SK-MEL-5 (cell line): ENCODE measurements at places on chromosomes 6 and 20. TPM values are rescaled to one million over a fixed set of nuclear protein-coding genes. Genes with fewer than 3 reads are reported as not detected.

The SLC2A10 gene
- 8.5 and 8.8 TPM in 2 replicates for total RNA-seq

The FAM210B gene
- 186 and 201 TPM in 2 replicates for total RNA-seq

The INSM1 gene
- total RNA-seq: 0.56 and 0.66 TPM in 2 replicates

The RNF182 gene
- 21.2 and 26.6 TPM in 2 replicates for total RNA-seq

The CPNE5 gene
- total RNA-seq: 0.63 TPM in 1 of 2 replicates, not detected in the other

The PDE10A gene
- total RNA-seq: 161 TPM in 2 replicates

The NFATC2 gene
- total RNA-seq: 1.8 and 2.6 TPM in 2 replicates

The ENPP5 gene
- 2.0 and 3.0 TPM in 2 replicates for total RNA-seq

The HDGFL1 gene
- not detected in 2 replicates for total RNA-seq

The NT5E gene
- total RNA-seq: 15.2 and 15.4 TPM in 2 replicates

The PRKN gene
- 0.51 and 0.95 TPM in 2 replicates for total RNA-seq

The PHACTR1 gene
- 2.8 and 2.9 TPM in 2 replicates for total RNA-seq

The ZSCAN23 gene
- 1.9 and 4.6 TPM in 2 replicates for total RNA-seq

The APOBEC2 gene
- not detected in 2 replicates for total RNA-seq

The RSPO3 gene
- total RNA-seq: not detected in 2 replicates

The SDCBP2 gene
- total RNA-seq: 0.32 and 0.50 TPM in 2 replicates

The AP5S1 gene
- 27.0 and 29.2 TPM in 2 replicates for total RNA-seq

The PRICKLE4 gene
- not detected in 2 replicates for total RNA-seq

The TMEM217 gene
- total RNA-seq: 0.11 and 0.40 TPM in 2 replicates

The CPXM1 gene
- total RNA-seq: 0.48 and 0.98 TPM in 2 replicates

The GPR6 gene
- total RNA-seq: not detected in 2 replicates

The UBE2C gene
- 75.4 and 76.9 TPM in 2 replicates for total RNA-seq

The OR2H1 gene
- not detected in 2 replicates for total RNA-seq

The CST4 gene
- not detected in 2 replicates for total RNA-seq

The WFDC5 gene
- total RNA-seq: not detected in 2 replicates

The RNF39 gene
- total RNA-seq: not detected in 2 replicates

The GNL1 gene
- total RNA-seq: 39.6 TPM in 2 replicates

The MLIP gene
- 16.6 and 23.9 TPM in 2 replicates for total RNA-seq

The ADGB gene
- not detected in 2 replicates for total RNA-seq

The EYA4 gene
- total RNA-seq: 52.9 and 55.3 TPM in 2 replicates

The USP49 gene
- total RNA-seq: 0.85 and 1.8 TPM in 2 replicates

The NKAIN4 gene
- not detected in 2 replicates for total RNA-seq

The KCNB1 gene
- 0.05 TPM in 1 of 2 replicates, not detected in the other for total RNA-seq

The HLA-DMB gene
- total RNA-seq: 1.9 and 2.6 TPM in 2 replicates

The FOXF2 gene
- 3.8 and 6.0 TPM in 2 replicates for total RNA-seq

The MLN gene
- not detected in 2 replicates for total RNA-seq

The NHLRC1 gene
- total RNA-seq: 4.4 and 5.0 TPM in 2 replicates

The RAB44 gene
- total RNA-seq: not detected in 2 replicates

The BEND6 gene
- total RNA-seq: 0.59 and 0.63 TPM in 2 replicates

The RAET1L gene
- not detected in 2 replicates for total RNA-seq

The OLIG3 gene
- total RNA-seq: not detected in 2 replicates

The HLA-DQA2 gene
- total RNA-seq: 0.19 TPM in 1 of 2 replicates, not detected in the other

The SLC26A8 gene
- total RNA-seq: not detected in 2 replicates

The RNASET2 gene
- 38.6 and 42.2 TPM in 2 replicates for total RNA-seq

The FILIP1 gene
- total RNA-seq: 0.03 TPM in 1 of 2 replicates, not detected in the other

The RNF144B gene
- 12.2 and 14.3 TPM in 2 replicates for total RNA-seq

The NMBR gene
- total RNA-seq: not detected in 2 replicates

The SASH1 gene
- 43.7 and 55.0 TPM in 2 replicates for total RNA-seq

The ARHGAP18 gene
- 17.9 and 18.2 TPM in 2 replicates for total RNA-seq

The RNF8 gene
- total RNA-seq: 23.4 and 29.0 TPM in 2 replicates

The AIF1 gene
- not detected in 2 replicates for total RNA-seq

The XKR7 gene
- 0.03 and 0.11 TPM in 2 replicates for total RNA-seq

The PLEKHG1 gene
- 3.5 and 5.5 TPM in 2 replicates for total RNA-seq

The LRRC73 gene
- total RNA-seq: 0.42 and 0.64 TPM in 2 replicates

The SLC35F1 gene
- total RNA-seq: 2.5 and 2.6 TPM in 2 replicates

The THEMIS gene
- total RNA-seq: not detected in 2 replicates

The SIM1 gene
- not detected in 2 replicates for total RNA-seq

The C20orf96 gene
- total RNA-seq: 1.6 and 1.7 TPM in 2 replicates
